ENCODE measurements at places on chromosomes 2 and 18.
A peak's percentile ranks its signal among the peaks of the same experiment; 100 is the strongest.

GRCh38 chr2:68831686-68832232 is 39.4 kb downstream of the BMP10 start:
- DNase-seq: no peak

GRCh38 chr18:5455674-5456073 is 88.1 kb downstream of the EPB41L3 start:
- DNase-seq: no peak

GRCh38 chr2:98846041-98846440 is 90.0 kb downstream of the CRACDL start:
- no peak for DNase-seq

GRCh38 chr2:240643811-240644150 is 18.5 kb downstream of the GPR35 start:
- no peak for DNase-seq

GRCh38 chr18:34261865-34262780 is 37.4 kb upstream of the NOL4 start:
- no peak for DNase-seq

DNA sequence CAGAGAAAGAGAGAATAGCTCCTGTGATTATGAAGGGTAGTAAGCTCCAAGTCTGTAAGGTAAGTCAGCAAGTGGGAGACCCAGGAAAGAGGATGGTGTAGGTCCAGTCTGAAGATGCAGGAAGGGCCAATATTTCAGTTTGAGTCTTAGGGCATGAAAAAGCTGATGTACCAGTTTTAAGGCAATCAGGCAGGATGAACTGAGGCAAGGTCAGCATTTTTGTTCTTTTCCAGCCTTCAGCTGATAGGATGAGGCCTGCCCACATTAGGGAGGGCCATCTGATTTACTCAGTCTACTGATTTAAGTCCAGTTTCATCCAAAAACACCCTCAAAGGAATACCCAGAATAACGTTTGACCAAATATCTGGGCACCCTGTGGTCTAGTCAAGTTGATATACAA is 347.3 kb downstream of the CMPK2 start:
- no peak for DNase-seq

DNA sequence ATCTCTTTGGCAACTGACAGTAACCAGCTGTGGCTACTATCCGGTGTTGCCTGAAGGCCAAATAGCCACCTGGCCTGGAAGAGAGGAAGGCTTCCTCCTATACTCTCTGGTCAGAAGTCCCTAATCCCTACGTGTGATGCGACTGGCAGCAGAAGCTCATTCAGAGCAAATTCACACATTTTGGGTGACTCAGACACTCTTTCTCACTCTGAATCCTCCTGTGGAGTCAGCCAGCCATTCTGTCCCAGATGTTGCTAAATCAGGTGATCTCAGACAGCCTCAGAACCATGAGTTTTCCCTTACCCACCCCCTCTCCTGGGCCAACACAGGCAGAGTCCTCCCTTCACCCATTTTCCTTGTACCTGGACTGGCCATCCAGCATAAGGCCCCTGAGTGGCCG is 34.7 kb downstream of the CFAP53 start:
- DNase-seq: no peak

DNA sequence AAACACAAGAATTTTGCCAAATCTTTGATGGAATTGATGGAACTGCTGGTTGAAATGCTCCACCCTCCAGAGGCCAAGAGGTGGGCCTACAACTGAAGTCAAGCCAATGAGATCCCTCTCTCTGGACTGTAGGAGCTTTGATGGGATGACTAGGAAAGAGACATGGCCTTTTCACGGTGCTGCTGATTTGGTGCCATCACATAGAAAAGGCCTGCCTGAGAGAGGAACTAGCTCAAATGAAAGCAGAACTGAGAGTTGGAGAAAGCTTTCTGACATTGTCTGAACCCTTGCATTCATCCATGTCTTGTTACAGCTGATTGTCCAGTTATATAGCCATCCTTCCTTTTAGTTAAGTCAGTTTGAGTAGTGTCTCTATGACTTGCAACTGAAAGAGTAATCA is 283.8 kb upstream of the LYPD1 start:
- no peak for DNase-seq

- no peak for DNase-seq
Observed at GRCh38 chr2:151792589-151792988, 35.6 kb downstream of the ARL5A start.

DNA sequence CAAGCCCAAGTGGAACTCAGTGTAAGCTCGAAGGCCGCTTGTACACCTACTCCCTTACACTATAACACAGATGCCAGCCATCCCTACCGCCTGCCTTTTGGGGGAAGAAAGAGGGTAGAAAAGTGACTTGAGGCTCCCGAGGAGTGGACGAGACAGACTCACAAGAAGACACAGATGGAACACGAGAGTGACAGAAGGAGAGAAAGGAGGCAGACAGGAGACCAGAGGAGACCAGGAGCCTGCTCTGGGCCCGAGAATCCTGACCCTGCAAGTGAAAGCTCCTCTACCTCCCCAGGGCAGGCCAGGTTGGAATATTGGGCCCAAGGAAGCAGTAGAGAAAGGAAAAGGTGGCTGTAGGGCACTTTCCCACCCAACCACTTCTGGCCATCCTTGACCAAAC is 23.4 kb upstream of the TNS1 start:
- no peak for DNase-seq

DNA sequence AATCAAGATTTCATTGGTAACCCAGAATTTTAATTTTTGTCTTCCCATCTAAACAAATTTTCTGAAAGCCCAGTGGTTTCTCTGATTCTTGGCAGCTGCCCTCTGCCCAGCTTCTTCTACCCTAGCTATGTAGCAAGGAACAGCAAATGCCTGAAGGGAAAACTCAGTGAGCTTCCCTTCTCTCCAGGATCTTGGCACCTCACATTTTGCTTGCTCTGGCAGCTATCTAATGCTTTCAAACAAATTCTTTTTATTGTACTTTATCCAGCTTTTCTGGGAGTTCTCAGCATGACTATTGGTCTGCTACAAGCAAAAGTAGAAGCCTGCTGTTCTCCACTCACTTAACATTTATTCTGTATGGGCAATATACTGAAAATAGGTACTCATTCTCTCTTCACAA is 18.3 kb upstream of the GFPT1 start:
- DNase-seq: no peak

- no peak for DNase-seq
Observed at GRCh38 chr2:220533485-220533884, 906.1 kb downstream of the SLC4A3 start.

DNA sequence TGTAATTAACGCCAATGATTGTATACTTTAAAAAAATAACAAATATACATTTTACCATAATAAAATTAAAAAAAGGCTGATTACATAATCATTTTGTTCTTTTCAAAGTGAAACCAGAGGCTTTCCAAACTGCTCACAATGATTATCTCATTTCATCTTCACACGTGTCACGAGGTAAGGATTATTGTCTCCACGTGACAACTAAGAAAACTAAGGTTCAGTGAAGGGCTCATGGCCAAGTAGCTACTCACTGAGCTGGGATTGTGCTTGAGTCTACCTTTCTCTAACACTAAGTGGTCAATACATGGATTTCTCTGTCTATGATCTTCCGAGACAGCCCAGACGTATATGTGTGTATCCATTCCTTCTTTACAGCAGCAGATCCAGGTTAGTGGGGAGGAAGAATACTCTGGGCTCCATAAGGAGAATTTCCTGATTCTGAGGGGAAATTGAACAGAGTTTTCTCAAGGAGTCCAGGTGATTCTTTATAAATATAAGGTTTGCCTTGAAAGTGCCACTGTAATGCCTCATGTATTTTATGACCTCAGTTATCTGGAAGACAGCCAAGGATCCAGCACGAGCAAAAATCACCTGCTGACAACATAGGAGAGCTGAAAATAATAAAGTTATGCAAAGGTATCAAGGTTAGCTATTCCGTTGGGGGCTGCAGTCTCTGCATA is 25.6 kb upstream of the ACSL3 start:
- no peak for DNase-seq

- peak; percentile 31 for DNase-seq
Observed at GRCh38 chr18:13447621-13448334, 229.2 kb downstream of the LDLRAD4 start.

DNA sequence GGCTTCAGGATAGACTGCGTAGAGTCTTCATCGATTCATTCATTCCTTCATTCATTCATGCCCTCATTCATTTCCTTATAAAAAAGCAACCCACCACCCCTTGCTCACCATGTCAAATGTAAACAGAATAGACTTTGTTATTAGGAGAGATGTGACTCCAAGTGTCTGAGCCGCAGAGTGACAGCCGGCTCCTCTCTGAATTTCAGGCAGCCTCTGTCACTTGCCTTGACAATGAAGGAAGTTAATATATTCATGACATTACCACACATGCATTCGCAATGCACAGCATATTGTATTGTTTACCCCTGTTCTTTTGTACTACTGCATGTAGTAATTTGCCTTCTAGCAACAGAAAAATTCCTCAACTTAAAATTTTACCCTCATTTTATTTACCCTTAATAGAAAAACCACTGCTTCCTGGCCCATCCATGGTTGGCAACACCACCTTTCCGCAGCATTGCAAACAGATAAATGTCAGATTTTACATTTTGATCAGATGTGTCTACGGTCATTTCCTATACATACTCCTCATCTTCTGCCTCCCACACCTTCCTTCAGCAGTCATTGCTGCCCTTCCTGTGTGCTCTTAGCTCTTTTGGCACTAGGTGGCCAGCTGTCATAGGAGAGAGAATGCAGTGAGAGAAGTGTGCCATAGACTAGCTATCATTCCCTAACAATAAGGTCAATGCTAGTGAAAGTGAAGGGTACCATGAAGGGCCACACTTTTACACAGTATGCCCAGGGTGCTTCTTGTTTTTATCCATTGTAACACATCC is 1090.8 kb downstream of the BCL11A start:
- no peak for DNase-seq

DNA sequence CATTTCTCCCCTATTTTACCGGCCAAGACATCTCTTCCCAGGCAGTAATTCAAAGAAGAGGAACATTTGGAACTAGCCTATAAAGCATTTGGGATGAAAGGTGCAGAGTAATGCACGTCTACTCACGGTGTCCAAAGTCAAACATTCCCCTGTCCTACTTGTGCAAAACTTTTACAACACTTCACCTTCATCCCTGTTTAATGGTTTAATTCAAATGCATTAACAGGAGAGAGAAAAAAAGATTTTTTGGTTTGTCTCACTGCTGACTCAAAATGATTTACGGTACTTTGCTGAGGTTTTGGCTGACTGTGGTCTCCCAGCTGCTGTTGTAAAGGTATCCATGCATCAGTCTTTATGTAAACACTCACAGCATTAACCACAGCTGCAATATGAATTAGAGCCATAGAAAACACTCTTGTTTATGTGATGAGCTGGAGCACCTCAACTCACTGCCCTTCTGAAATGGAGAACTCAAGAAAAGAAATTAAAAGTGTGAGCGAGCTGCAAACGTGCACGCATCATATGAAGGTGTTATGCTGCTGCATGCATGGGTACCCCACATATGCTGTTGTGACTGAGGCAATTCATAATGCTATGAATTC is 220.5 kb downstream of the PIEZO2 start:
- DNase-seq: no peak

- DNase-seq: no peak
Observed at GRCh38 chr2:72968286-72968685, 51.0 kb downstream of the EMX1 start.

DNA sequence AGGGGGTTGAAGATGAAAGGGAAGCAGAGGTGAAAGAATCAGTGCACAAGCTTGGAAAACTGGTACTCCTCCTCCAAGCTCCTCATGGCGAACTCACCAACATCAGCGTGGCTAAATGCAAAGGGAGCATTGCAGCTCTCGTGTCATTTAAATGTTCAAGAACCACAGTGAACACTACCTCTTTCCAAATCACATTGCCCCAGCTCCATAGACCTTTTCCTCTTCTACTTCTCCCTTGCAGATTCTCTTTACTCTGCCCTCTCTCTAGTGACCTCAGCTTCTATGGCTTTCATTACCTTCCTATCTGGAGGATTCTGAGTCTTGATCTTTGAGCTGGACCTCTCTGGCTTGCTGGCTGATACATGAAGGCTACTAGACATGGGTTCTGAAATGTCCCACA is 14.3 kb downstream of the EPB41L3 start:
- no peak for DNase-seq

DNA sequence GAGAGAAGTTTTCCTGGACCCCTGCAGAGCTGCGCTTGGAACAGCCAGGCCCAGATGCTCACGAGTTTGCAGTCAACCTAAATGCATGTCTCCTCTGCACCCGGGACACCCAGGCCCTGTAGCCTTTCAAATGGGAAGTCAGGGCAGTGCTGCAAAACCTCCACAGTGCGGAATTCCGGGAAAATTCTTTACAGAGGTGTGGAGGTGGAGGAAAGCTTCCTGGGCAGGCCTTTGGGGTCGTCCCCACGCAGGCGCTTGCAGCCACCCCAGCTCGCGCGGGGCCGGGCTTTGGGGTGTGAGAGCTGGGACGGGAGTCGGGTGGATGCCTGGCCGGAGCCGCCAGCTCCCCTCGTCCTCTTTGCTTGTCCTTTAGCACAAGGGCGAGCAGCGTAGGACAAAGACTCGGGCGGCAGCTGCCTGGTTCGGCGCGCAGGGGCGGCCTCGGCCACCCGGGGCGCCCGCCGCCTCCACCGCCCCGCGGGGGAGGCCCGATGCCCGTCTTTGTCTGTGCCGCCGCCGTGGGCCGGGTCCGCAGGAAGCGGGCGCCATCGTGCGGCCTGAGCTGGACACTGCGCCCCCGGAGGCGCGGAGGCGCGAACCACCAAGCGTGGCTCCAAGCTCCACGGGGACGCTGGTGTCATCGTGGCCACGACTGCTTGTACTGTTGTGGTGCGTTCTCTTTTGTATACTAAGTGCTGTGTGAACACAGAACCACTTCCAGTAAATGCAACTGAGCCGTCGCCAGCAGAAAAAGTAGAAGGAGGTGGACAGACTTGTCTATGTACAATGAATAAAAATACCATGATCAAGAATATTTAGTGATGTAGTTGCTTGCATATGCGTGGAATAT is 28.2 kb upstream of the BCL11A start:
- no peak for DNase-seq

DNA sequence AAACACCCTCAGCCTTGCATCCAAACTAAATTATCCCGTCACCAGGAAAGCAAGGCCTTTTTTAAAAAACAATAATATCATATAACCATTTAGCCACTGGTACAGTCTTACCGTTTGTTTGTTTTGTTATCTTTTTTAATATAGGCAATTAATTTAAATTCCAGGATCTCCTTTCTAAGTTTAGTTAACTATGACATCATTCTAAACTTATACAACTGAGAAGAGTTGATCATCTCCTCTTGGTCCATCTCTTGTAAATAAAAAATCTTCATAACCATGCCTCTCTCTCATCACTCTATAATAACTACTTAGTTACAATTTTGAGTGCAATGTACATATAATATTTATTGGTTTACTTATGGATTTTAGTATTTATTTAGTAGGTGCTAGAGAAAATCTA is 46.2 kb downstream of the RND3 start:
- no peak for DNase-seq

- no peak for DNase-seq
Observed at GRCh38 chr2:2158915-2159314, 172.2 kb downstream of the MYT1L start.

DNA sequence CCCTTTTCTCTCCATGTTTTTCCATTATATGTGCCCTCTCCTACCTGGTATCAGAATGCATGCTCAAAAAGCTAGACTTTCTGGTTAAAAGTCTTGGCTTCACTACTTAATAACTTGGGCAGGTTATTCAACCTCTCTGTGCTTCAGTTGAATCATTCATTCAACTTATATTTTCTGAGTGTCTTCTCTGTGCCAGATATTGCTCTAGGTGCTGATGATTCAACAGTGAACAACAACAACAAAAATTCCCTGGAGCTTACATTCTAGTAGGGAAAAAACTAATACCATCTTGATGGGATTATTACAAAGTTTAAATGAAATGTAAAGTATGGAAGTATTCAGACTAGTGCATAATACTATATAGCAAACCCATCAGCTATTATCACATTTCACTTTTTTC is 55.2 kb downstream of the SOS1 start:
- no peak for DNase-seq
